ENCODE measurements at places on chromosomes 3 and 15. TPM values are rescaled to one million over a fixed set of nuclear protein-coding genes. Genes with fewer than 3 reads are reported as not detected.

Gene DGKG
- total RNA-seq, result 26.3 TPM

DNA sequence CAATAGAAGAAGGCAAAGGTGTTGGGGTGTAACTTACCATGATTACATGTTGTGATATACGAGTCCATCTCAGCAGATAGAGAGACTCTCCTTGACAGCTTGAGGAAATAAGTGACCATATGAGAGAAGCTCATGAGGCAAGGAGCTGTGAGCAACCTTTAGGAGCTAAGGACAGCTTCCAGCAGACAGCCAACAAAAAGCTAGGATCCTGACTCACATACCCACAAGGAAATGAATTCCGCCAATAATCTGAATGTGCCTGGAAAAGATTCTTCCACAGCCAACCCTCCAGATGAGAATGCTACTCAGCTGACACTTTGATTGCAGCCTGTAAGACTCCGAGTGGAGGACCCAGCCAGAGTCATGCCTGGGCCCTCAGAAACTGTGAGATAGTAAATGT is 339.6 kb upstream of the TPRG1 start:
- H3K27ac ChIP-seq, result peak overlapping the region; percentile 7
- H3K4me1 ChIP-seq, result peaks cover 34% of the 10 kb centered on the region
- no peak overlapping the region for H3K4me3 ChIP-seq
- DNase-seq, result no peak
- H3K36me3 ChIP-seq, result no peaks in the 10 kb centered on the region
- no peaks in the 10 kb centered on the region for H3K27me3 ChIP-seq

GRCh38 chr15:88142121-88142520 is 114.4 kb downstream of the NTRK3 start:
- H3K4me1 ChIP-seq, result no peaks in the 10 kb centered on the region
- no peak overlapping the region for H3K27ac ChIP-seq
- DNase-seq, result no peak
- H3K36me3 ChIP-seq, result no peaks in the 10 kb centered on the region
- H3K4me3 ChIP-seq, result no peak overlapping the region
- H3K27me3 ChIP-seq, result no peaks in the 10 kb centered on the region

- DNase-seq, result no peak
- no peak overlapping the region for H3K27ac ChIP-seq
- H3K4me1 ChIP-seq, result no peaks in the 10 kb centered on the region
- H3K27me3 ChIP-seq, result no peaks in the 10 kb centered on the region
Measured at GRCh38 chr3:87733671-87734367, 325.0 kb downstream of the CGGBP1 start.

Gene PLA2G4E
- total RNA-seq, result not detected

Gene RPL4
- total RNA-seq, result 2,823 TPM

Gene APBA2
- total RNA-seq, result 8.8 TPM

GRCh38 chr3:63970631-63971475 is 52.4 kb downstream of the PSMD6 start:
- peaks cover 71% of the 10 kb centered on the region for H3K4me1 ChIP-seq
- H3K27me3 ChIP-seq, result no peaks in the 10 kb centered on the region
- H3K27ac ChIP-seq, result peak overlapping the region; percentile 73

DNA sequence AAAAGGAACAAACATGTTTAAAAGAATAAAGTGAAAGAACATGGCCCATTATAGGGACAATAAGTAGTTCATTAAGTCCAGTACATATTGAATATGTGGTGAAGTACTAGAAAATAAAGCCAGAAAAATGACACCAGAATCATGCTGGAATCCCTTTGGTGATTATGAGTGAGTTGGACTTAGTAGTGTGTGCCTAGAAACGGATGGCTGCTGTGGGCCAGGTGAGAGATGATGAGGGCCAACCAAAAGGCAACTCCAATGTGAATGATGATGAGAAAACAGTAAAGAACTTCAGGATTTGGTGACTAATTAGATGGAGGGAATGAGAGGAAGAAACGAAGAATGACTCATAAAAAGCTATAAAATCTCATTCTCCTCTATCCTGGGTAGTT is 3.3 kb downstream of the CRYGS start:
- peaks cover 28% of the 10 kb centered on the region for H3K36me3 ChIP-seq
- H3K27ac ChIP-seq, result no peak overlapping the region
- H3K4me3 ChIP-seq, result no peak overlapping the region
- DNase-seq, result no peak
- no peaks in the 10 kb centered on the region for H3K27me3 ChIP-seq

DNA sequence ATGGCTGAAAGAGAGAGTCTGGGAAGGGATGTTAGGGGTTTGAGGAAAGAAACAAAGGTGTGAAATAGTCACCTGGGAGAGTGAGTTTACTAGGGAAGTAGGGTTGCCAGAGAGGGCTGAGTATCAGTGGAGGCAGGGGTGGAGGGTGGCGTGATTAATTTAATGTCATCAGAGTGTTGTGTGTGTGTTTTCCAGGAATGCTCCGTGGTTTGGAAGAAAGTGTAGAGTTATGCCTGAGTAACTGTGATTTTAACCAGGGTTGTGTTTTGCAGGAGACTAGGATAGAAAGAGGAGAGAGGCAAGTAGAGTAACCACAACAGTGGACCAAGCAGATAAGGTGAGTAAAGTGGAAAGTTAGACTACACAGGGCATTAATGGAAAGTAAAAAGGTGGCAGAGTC is 27.2 kb downstream of the PLD1 start:
- DNase-seq, result no peak
- H3K4me1 ChIP-seq, result peaks cover 6% of the 10 kb centered on the region
- no peaks in the 10 kb centered on the region for H3K27me3 ChIP-seq
- no peak overlapping the region for H3K4me3 ChIP-seq
- no peak overlapping the region for H3K27ac ChIP-seq
- H3K36me3 ChIP-seq, result no peaks in the 10 kb centered on the region

Gene CCR8
- total RNA-seq, result not detected

- H3K4me3 ChIP-seq, result no peak overlapping the region
- peak; percentile 13 for DNase-seq
- no peaks in the 10 kb centered on the region for H3K36me3 ChIP-seq
- no peak overlapping the region for H3K27ac ChIP-seq
- H3K4me1 ChIP-seq, result no peaks in the 10 kb centered on the region
- H3K27me3 ChIP-seq, result no peaks in the 10 kb centered on the region
Measured at GRCh38 chr3:176714034-176714433, 483.2 kb downstream of the TBL1XR1 start.

Gene GOLGA8T
- not detected for total RNA-seq

- no peak for DNase-seq
- no peaks in the 10 kb centered on the region for H3K4me1 ChIP-seq
- H3K4me3 ChIP-seq, result no peak overlapping the region
- no peak overlapping the region for H3K27ac ChIP-seq
Measured at GRCh38 chr15:40543082-40543481, 21.8 kb downstream of the CCDC32 start.

Gene EPHB3
- total RNA-seq, result 20.4 TPM

GRCh38 chr3:178560759-178561158 is 24.5 kb downstream of the KCNMB2 start:
- no peaks in the 10 kb centered on the region for H3K4me1 ChIP-seq
- no peak for DNase-seq
- no peaks in the 10 kb centered on the region for H3K27me3 ChIP-seq
- no peak overlapping the region for H3K4me3 ChIP-seq
- no peaks in the 10 kb centered on the region for H3K36me3 ChIP-seq
- H3K27ac ChIP-seq, result no peak overlapping the region

DNA sequence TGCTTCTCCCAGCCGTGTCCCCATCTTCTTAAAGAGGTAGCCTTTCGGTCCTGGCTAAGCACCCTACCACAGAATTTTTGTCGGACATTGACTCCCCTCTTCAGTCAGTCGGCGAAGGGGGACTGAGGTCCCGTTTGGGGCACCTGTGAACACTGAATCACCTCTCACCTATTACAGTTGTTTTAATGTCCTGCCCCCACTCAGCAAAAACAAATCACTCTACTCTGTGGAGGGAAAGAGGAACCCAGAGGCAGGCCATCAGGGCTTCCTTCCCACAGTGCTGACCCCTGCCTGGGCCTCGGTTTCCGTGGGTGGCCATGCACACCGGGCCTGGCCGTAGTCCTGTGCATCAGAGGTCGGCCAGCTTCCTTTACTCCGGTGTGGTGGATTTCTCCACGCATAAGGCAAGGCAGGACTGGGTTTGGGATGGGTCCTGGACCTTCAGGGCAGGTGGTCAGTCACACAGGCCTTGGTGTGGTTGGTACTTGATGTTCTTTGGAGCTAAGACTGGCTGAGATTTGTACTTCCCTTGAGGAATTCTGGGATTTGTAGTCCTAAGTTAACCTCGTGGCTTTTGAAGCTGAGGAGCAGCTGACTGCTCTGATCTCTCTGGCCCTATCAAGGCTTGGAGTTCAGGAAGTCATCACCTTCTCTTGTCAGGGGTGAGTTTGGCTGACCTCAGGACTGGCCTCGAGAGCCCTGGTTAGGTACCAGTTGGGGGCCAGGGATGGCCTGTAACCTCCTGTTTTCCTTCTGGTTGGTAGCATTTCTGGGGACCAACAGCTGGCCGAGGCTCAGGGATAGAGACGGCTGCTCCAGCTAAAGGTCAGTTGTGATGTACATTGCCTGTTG is 627 bp upstream of the FAM131A start:
- peak overlapping the region; percentile 77 for H3K4me3 ChIP-seq
- peaks cover 38% of the 10 kb centered on the region for H3K36me3 ChIP-seq
- DNase-seq, result peak; percentile 78
- H3K27me3 ChIP-seq, result no peaks in the 10 kb centered on the region

Gene IL17RC
- 244 TPM for total RNA-seq

Gene GABRB3
- total RNA-seq, result 14.6 TPM

GRCh38 chr15:23514484-23514883 is 51.0 kb upstream of the MKRN3 start:
- no peak overlapping the region for H3K27ac ChIP-seq
- H3K27me3 ChIP-seq, result no peaks in the 10 kb centered on the region
- H3K4me3 ChIP-seq, result no peak overlapping the region

Gene ILDR1
- total RNA-seq, result not detected

Gene SERPINI2
- total RNA-seq, result not detected

DNA sequence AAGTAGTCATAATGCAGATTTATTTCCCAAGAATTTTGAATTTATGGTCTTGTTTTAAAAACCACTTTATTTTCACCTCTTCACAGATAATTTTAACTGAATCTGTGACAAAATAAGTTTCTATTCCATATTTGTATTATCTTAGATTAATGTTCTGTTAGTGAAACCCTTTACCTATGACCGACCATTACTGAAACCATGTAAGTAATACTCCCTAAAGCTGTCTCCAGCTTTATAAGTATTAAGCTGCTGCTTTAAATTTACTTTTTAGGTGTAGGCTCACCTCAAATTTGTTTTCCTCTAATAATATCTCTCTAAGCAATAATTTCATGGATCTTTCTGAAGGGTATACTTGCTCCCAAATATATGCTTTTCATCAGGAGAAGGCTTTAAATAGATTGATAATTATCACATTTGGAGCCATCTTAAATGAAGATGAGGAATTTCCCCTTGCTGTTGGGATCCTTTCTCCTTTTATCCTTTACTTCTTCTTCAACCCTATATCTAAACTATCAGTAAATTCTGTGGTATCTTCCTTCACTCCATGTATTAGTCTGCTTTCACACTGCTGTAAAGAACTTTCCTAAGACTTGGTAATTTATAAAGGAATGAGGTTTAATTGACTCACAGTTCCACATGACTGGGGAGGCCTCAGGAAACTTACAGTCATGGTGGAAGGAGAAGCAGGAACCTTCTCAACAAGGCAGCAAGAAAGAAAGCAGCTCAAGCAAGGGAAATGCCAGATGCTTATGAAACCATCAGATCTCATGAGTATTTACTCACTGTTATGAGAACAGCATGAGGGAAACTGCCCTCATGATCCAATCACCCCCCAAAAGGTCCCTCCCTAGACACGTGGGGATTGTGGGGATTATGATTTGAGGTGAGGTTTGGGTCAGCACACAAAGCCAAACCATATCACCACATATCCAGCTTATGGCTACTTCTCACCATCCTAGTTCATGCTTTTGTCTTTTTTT is 92.3 kb upstream of the P2RY1 start:
- H3K27ac ChIP-seq, result no peak overlapping the region
- H3K4me3 ChIP-seq, result no peak overlapping the region
- H3K36me3 ChIP-seq, result no peaks in the 10 kb centered on the region

GRCh38 chr15:45948181-45948621 is 313.4 kb downstream of the SQOR start:
- H3K27ac ChIP-seq, result no peak overlapping the region
- H3K36me3 ChIP-seq, result no peaks in the 10 kb centered on the region
- H3K4me1 ChIP-seq, result no peaks in the 10 kb centered on the region
- DNase-seq, result no peak
- H3K27me3 ChIP-seq, result no peaks in the 10 kb centered on the region

DNA sequence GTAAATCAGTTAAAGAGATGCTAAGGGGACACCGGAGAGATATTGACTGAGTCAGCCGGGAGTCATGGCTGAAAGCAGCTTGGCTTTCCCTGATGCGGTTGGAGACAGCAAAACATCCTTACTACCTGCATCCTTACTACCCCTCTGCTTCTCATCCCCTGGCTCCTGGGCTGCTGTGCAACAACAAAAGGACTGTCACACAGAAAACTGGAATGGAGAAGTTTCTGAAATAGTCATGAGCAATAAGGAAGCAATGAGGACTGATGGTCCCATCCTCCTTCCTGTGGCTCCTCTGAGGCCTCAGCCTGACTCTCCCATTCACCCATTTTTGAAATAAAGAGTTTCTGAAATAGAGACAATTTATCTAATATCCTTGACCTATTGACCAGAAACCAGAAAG is 1.1 kb downstream of the HCLS1 start:
- H3K27ac ChIP-seq, result peak overlapping the region; percentile 86
- peaks cover 45% of the 10 kb centered on the region for H3K36me3 ChIP-seq
- H3K27me3 ChIP-seq, result no peaks in the 10 kb centered on the region
- H3K4me1 ChIP-seq, result no peaks in the 10 kb centered on the region

GRCh38 chr15:69298697-69299441 is at the start of gene PAQR5:
Gene PAQR5, plus strand, starts transcription at chr15:69298912. Its CDS starts 61,169 bp downstream, at chr15:69360081.
- H3K27ac ChIP-seq, result peak within 1 kb of the TSS; percentile 25
- no peaks in the 10 kb centered on the region for H3K36me3 ChIP-seq
- H3K4me1 ChIP-seq, result peaks cover 29% of the 10 kb centered on the region
- H3K27me3 ChIP-seq, result no peaks in the 10 kb centered on the region

DNA sequence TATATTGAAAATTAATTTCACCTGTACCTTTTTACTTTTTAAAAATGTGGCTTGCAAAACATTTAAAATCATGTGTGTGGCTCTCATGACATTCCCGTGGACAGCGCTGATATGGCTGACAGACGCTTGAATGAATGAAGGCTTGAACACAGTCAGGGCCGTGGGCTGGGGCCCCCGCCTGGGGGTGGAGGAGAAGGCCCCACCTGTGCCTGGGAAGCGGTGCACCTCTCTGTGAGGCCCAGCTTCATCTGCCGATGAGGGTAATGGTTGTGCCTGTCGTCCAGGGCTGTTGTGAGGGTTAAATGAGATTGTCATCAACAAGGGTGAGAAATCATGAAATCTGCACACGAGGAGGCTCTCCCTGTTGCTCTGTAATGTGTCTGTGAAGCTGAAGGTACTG is 85.9 kb upstream of the PRR23E start:
- no peak overlapping the region for H3K27ac ChIP-seq
- no peaks in the 10 kb centered on the region for H3K36me3 ChIP-seq
- H3K27me3 ChIP-seq, result peaks cover 8% of the 10 kb centered on the region
- no peak for DNase-seq
- H3K4me1 ChIP-seq, result no peaks in the 10 kb centered on the region

- no peak for DNase-seq
- no peaks in the 10 kb centered on the region for H3K36me3 ChIP-seq
Measured at GRCh38 chr15:66800584-66801235, 98.7 kb downstream of the SMAD6 start.

Gene CHP1
- total RNA-seq, result 65.5 TPM

Gene LTF
- 12.8 TPM for total RNA-seq

Gene ESYT3
- 2.8 TPM for total RNA-seq

Gene CHRM5
- total RNA-seq, result not detected

Measured in stomach (tissue), 19 donors.